Activated CD4-positive, alpha-beta T cell treated with anti-CD3 and anti-CD28 coated beads for 48 hours (primary cell): ENCODE measurements at places on chromosomes 1 and 21.

DNA sequence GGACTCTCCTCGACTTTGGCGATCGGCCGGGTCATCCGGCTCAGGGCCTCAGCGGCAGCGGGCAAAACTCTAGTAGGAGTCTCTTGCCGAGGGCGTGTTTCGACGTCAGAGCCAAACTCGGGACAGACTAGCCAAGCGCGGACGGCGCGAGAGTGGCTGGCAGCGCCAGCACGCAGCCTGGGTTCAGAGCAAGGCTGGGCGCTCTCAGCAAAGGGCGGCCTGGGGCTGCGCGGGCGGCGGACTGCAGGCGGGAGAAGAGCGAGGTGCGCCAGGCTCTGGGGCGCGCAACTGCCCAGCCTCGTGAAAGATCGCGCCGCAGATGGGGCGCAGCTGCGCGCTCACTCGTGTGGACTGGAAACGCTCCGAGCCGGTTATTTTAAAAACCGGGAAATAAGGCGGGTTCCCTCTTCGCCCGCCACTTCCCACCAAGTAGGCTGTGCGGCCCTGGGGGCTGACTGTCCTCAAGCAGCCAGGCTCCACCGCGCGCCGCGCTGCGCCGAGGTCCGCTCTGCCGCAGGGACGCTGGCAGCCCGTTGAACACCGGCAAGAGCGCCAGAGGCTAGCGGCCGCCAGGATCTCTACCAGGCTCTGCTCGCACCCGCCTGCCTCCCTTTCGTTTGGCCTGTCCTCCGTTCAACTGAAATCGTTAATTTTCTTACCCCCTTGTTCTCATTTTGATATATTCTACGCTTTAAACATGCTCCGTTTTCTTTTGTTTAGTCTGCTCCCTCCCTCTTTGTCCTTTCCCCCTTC is 2.4 kb downstream of the ALX3 start:
- DNase-seq = peak; percentile 16

DNA sequence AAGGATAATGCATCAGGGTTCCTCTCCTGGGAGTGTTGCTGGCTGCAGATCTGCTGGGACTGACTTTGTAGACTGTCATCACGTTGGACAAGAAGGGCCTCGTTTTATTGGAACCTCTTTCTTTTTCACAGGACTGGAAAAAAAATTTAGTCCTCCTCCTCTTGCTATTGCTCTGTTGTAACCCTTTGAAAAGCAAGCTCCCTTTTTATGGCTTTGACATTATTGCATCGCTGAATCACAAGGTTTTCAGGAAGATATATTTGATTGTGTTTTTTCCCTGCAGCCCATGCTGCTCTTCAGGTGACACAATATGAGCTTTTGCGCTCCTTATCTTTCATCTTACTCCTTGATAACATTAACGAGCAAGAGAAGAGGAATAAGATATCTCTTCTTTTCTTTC is 290.9 kb downstream of the CAMTA1 start:
- no peak for DNase-seq

DNA sequence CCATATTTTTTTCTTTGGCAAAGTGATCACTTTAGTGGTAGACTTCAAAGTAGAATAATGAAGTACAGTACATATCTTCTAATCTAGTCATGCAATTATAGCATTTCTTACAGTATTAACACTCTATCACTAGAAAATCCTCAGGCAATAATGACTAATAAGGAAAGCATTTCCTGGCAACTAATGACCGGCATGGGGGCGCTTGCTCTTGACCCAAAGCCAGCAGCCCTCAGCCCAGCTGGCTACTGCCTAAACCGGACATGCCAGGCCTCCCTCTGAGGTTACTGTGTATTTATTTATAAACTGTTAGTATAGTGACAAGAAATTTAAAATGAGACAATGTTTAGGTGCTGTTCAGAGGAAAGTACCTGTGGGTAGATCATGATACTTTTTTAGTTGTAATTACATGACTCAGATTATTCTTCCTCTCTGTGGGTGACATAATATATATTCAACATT is 633.8 kb downstream of the PTPRC start:
- no peak for DNase-seq

DNA sequence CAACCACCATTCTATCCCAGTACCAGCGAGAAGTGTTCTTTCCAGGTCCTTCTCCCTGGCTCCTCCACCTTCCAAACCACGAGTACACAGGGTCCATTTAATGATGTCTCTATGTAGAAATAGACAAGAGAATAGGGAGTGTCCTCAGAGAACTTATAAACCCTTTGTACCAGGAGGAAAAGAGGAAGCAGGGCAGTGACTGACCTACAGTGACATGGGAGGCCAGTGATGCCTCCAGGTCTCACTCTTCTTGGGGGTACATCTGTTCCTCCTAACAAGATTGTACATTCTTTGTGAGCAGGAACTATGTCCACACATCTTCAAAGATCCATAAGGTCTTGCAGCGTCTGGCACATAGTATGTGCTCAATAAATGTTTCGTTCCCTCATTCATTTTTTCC is 18.7 kb upstream of the FMOD start:
- no peak for DNase-seq

- no peak for DNase-seq
Observed at GRCh38 chr1:31796707-31797106, 19.1 kb downstream of the SPOCD1 start.

DNA sequence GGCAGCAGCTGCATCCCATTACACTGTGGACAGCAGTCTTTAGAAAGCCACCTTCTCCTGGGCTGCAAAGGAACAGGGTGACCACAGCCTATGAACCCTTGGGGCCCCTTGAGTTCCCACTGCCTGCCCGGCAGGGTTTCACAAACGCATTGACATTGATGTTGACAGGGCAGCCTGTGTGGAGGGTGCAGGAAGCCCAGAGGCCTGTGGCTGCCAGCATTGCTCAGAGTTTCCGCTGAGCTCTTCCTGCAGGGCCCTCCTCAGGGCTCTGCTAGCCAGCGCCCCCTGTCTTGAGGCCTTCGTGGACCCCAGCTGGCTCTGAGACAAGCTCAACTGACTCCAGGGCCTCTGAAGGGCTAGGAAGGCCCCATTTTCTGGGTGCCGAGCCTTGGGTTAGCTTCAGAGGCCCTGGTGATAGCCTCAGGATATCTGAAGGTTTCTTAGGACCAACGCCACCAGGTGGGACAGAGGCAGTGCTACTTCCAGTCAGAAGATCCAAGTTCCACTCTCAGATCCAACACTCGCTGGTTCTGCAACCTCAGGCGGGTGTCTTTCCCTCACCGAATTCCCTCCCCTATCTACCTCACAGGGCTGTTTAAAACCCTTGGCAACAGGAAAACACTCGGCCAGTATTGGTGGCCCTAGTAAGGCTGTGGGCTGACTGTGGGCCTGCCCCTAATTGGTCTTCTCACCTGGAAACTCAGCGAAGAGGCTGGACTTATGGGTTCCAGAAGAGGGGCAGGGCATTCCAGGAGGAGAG is 27.2 kb upstream of the EPS8L3 start:
- DNase-seq = peak; percentile 87

DNA sequence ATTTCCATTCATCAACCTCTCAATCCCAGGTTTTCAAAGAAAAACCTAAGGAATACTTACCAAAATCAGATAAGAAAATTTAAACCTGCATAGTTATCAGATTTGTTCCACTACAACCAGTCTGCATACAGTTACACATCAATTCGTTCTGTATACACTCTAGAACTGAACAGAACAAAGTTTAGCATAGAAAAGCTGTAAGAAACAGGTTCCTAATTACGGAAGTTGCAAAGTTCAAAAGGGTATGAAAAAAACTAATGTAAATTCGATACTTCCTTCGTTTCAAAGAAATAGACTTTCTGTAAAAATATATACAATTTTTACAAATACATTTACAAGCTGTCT is 3.1 kb downstream of the MCL1 start:
- no peak for DNase-seq

DNA sequence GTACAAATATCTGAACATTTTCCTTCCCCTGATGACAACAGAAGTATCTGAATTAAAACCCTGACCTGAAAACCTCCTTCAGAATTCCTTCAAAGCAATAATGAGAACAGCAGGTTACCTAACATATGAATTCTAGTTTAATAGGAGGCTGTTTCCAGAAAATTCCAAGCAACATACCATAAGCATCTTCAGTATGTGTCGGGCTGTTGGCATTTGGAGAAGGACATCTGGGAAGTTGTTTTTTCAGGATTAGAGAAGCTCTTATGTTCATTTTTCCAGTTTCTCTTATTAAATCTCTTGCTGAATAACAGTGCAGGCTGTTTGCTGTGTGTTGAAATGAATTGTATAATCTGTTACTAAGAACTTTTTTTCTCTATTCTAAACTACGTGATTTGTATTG is 101.5 kb downstream of the PLA2G4A start:
- DNase-seq = no peak

GRCh38 chr1:232650418-232650817 is 20.5 kb upstream of the SIPA1L2 start:
- no peak for DNase-seq

DNA sequence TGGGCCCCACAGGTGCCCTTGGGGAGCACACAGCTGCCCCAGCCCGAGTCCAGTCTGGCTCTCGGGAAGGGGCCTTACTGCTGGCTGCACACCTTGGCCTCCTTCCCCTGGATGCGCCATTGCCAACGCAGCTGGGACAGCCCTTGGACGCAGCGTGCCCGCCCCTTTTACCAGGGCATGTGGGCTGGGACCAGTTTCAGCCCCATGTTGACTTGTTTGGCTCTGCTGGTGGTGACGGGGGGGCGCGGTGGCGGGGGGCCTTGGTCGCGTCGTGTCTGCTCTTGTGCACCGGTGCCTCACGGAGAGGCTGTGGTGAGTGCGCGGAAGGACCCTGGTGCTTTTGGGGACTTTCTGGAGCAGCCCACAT is 19.6 kb downstream of the SKI start:
- no peak for DNase-seq

DNA sequence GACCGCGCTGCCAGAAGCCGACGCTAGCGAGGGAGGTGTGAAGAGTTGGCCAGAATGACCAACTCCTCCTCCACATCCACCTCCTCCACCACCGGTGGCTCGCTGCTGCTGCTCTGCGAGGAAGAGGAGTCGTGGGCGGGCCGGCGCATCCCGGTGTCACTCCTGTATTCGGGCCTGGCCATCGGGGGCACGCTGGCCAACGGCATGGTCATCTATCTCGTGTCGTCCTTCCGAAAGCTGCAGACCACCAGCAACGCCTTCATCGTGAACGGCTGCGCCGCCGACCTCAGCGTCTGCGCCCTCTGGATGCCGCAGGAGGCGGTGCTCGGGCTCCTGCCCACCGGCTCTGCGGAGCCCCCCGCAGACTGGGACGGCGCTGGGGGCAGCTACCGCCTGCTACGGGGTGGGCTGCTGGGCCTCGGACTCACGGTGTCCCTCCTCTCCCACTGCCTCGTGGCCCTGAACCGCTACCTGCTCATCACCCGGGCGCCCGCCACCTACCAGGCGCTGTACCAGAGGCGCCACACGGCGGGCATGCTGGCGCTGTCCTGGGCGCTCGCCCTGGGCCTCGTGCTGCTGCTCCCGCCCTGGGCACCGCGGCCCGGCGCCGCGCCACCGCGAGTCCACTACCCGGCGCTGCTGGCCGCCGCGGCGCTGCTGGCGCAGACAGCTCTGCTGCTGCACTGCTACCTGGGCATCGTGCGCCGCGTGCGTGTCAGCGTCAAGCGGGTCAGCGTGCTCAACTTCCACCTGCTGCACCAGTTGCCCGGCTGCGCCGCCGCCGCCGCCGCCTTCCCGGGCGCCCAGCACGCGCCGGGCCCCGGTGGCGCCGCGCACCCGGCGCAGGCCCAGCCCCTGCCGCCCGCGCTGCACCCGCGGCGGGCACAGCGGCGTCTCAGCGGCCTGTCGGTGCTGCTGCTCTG is 1.2 kb downstream of the GPR88 start:
- DNase-seq = peak; percentile 54

DNA sequence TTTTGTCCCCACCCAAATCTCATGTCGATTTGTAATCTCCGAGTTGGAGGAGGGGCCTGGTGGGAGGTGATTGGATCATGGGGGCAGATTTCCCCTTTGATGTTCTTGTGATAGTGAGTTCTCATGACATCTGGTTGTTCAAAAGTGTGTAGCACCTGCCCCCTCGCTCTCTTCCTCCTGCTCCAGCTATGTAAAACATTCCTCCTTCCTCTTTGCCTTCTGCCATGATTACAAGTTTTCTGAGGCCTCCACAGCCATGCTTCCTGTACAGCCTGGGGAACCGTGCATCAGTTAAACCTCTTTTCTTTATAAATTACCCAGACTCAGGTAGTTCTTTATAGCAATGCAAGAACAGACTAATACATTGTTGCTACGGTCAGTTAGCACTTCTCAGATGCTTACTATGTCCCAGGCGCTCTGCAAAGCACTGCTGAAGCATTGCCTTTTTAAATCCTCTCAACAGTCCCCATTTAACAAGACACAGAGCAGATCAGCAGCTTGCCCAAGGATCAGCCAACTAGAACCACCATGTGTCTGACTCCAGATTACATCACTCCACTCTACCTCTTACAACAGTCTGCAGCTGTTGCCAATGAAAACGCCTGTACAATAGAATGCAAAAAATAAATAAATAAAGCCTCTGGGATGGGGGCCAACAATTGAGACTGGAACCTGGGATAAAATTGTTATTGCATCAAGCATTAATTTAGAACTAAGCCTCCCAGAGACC is 52.4 kb upstream of the USP1 start:
- no peak for DNase-seq

GRCh38 chr1:216314379-216315095 is 108.7 kb downstream of the USH2A start:
- DNase-seq = no peak

- no peak for DNase-seq
Observed at GRCh38 chr1:118210051-118210722, 25.2 kb upstream of the SPAG17 start.

DNA sequence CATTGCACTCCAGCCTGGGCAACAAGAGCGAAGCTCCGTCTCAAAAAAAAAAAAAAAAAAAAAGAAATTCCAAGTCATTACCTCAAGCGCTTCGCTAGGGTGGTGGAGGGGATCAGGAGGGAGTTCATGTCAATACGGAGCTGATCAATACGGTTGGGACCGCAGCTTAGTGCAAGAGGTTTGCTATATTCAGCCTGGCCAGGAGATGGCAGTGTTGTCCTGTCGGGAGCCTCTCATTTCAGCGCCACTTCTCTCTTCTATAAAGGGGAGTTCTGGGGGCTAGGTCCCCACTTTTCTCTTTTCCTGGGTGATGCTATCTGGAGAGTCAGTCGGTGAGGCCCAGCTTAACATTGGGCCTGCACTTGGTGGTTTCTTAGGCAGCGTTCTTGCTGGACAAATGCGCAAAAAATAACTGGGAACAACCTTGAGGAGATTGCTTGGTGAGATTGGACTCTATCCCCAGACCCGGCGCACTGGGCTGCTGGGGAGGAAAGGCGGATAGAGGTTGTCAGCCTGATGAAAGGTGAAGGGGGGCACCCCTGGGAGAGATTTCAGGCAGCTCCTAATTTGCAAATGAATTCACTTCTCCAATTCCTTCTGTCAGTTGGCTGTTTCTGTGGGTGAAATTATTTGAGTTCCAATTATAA is 40.4 kb downstream of the KIAA0040 start:
- DNase-seq = peak; percentile 77

DNA sequence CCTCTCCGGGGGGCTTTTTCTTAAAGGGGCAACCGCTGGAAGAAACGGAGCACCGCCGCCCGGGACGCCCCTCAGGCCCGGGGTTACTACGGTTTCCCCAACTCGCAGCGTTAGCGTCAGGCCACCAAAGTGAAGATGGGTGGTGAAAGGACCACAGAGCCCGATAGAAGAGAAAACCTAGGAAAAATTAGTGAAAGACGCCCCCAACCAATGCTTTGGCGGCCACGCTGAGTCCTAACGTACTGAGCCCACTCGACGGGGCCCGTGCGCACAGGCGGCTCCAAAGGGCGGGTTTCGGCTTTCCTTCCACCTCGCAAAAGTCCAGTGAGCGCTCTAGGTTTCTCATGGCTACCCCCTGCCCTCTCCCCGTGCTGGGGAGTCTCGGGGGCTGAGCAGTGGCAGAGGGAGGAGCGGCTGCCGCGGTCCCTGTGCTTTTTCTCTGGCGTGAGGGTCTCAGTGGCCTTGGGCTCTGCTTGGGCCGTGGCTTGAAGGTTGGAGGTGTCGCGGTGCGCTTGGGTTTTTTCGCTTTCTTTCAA is 12.2 kb upstream of the SPEN start:
- no peak for DNase-seq
